ENCODE measurements at places on chromosomes 4 and X.

- ATAC-seq, result no peak
Observed at GRCh38 chr4:119765469-119765868, 136.9 kb upstream of the PDE5A start.

- peak; percentile 81 for ATAC-seq
Observed at GRCh38 chr4:87848622-87849351, 16.0 kb downstream of the MEPE start.

- ATAC-seq, result no peak
Observed at GRCh38 chr4:156230176-156230575, 276.5 kb upstream of the CTSO start.

DNA sequence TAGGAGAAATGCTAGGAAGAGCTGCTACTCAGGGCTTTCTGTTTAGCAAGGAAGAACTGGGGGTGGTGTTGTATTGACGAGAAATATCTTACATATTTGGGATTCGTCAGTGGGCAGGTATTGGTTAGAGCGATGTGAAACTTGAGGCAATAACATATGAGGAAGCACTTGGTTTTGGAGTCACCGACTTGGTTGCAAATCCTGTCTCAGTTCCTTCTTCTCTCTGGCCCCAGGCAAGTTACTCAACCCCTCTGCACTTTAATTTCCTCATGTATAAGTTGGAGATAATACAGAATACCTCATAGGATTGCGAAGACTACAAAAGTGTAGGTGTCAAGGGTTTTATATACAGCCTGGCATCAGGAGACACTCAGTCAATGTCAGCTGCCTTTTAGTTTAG is 34.1 kb downstream of the GPAT3 start:
- ATAC-seq, result peak; percentile 50

GRCh38 chrX:153517423-153517822 is at the start of gene ATP2B3:
Gene ATP2B3, plus strand, starts transcription at chrX:153517642. Its CDS starts 18,606 bp downstream, at chrX:153536248.
- ATAC-seq, result no peak
